ENCODE measurements at places on chromosomes 7 and 10.

DNA sequence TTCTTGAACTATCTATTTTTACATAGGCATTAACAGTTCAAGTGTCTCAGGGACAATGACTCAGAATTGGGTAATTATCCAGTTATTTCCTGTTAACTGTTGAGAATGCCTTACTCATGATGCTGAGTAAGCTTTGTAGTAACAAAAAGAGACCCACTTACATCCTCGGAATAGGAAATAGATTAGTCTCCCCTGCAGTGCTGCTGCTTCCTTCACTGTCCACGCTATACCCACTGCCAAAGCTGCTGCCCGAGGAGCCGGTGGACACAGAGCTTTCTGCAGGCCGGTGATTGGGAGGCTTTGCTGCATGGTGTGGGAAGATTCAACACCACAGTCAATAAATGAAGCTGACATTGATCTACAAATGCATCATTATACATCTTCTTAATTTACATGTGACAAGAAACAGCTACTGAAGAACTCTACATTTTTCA, 357.1 kb downstream of the PCLO start:
- DNase-seq, result peak; percentile 77

DNA sequence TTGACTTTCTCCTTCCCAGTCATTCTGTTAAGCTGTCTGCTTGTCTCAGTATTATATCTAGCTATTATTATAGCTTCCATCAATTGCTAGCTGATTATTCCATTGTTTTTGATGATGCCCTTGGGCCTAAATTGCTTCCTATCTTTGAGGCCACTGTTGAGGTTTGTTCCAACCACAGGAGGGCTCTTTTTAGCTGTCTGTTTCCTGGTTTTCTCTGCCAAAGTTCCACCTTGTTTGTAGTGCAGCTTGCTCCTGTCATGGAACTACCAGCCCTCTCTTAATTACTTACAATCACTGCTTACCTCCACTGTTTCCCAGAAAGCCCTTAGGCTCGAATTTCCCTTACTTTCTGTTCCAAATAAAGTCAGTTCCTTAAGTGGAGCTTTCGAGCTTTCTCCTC, 118.7 kb upstream of the SEC61G start:
- no peak for DNase-seq

DNA sequence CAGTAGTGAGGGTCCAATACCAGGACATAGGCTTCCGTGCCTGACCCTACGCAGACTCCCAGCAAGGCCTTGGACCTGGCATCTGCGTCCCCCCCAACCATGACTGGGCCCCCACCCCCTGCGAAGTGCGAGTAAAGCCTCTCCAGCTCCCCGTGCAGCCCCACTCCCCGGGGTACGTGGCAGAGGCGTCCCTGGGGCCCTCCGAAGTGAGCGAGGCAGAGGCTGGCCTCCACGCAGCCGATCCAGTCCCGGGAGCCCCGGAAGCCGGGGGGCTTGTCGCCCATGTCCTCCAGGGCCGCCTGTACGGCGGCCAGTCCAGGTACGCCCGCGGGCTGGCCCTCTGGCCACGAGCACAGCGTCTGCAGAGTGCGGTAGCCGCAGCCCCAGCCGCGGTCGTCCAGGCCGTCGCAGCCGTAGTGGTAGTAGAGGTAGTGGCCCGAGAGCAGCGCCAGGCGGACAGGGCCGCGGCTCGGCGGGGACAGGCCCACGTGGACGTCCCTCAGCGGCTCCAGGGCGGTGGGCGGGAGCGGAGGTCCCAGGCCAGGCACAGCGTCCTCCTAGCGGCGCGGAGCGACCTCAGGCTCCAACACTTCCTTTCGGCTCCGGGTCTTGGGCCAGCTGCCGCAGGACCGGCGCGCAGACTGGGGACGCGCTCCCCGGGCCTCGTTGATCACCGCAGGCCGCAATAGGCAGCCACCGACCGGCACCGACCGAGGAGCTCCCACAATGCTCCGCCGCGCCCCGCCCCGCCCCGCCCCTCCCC, at the start of gene UFSP1:
UFSP1 (minus strand) TSS at position 728 of the 763 bp plus-strand sequence; CDS start at position 284, 444 bp downstream.
- no peak for DNase-seq

- no peak for DNase-seq
Observed at GRCh38 chr7:88310956-88311674, 4.4 kb upstream of the STEAP4 start.

- peak; percentile 49 for DNase-seq
Observed at GRCh38 chr10:103053659-103054581, 135.8 kb downstream of the CNNM2 start.

GRCh38 chr10:77168161-77168560, 469.4 kb downstream of the KCNMA1 start:
- DNase-seq, result no peak

GRCh38 chr7:985915-986741, 3.1 kb downstream of the CYP2W1 start:
- DNase-seq, result no peak

GRCh38 chr7:29795696-29796580, 10.4 kb upstream of the WIPF3 start:
- no peak for DNase-seq

DNA sequence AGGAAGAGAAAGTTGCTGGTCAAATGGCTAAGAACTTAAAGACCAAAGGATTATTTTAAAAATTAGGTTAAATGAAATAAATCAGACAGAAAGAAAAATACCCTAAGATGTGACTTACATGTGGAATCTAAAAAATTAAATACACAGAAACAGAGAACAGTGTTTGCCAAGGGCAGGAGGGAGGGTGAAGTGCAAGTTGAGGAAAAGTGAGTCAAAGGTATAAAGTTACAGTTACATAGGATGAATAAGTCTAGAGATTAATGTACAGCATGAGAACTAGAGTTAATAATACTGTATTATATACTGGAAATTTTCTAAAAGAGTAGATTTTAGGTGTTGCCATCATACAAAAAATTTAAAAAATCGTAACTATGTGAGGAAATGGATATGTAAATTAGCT, 146.3 kb downstream of the MDFIC start:
- DNase-seq, result no peak

- peak; percentile 25 for DNase-seq
Observed at GRCh38 chr7:37732253-37732652, 48.7 kb downstream of the GPR141 start.

GRCh38 chr10:110008518-110009339, 945 bp downstream of the ADD3 start:
- DNase-seq, result peak; percentile 64

- DNase-seq, result peak; percentile 16
Observed at GRCh38 chr10:34954142-34954541, 136.0 kb downstream of the CUL2 start.

GRCh38 chr7:22632674-22633073, 94.3 kb upstream of the IL6 start:
- DNase-seq, result no peak

DNA sequence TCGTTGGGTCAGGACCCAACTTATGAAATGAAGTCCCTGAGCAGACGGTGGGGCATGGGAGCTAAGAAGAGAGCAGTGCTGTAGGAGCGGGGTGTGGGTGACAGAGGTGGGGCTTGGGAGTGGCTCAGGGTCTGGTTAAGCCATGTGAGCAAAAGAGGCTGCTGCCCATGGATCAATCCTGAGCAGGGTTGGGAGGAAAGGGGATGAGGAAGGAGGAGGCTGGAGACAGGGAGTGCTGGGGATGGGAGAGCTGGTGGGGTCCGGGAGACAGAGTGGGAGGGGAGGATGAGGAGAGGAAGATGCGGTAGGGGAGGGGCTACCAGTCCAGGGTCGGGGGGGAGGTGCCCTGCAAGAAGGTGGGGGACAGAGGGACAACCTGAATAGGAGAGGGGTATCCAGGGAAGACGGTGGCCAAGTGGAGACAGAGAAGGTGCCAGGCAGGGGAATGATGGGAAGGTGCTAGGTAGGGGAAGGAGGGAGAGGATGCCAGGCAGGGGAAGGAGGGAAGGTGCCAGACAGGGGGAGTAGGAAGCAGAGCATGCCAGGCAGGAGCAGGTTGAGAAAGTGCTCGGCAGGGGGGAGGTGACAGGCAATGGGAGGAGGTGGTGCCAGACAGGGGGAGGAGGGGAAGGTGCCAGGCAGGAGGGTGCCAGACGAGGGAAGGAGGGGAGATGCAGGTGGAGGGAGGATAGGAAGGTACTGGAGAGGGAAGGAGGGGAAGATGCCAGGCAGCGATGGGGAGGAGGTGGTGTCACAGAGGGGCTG, 27.5 kb upstream of the SMARCD3 start:
- DNase-seq, result peak; percentile 61

DNA sequence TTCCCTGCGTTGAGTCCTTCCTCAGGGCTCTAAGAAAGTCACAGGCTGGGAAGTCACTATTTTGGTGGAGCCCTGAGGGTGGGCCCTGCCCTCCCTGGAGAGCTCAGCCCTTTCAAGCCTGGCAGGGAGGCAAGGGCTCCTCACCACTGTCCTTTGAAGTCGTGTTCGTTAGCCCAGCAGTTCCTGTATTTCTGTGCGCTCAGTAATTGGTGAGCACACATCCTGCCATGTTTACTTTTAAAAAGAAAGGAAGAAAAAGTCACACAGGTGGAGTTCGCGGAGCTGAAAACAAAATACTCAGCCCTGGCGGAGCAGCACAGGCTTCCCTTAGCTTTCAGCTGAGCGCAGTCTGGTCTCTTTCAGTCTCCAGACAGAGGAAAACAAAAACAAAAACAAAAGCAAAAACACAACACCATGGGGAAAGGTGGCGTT, 37.1 kb downstream of the PRKCQ start:
- DNase-seq, result peak; percentile 66

GRCh38 chr7:110587294-110587693, 503.6 kb upstream of the LRRN3 start:
- DNase-seq, result no peak

- no peak for DNase-seq
Observed at GRCh38 chr7:4174884-4175283, 507.2 kb upstream of the FOXK1 start.

Data from NCI-H1417 (cell line).